Effector memory CD8-positive, alpha-beta T cell (primary cell): ENCODE measurements at places on chromosomes 7 and 10.

- no peak for DNase-seq
These were observed 70.9 kb upstream of the HPS1 start for GRCh38 chr10:98517672-98518071.

DNA sequence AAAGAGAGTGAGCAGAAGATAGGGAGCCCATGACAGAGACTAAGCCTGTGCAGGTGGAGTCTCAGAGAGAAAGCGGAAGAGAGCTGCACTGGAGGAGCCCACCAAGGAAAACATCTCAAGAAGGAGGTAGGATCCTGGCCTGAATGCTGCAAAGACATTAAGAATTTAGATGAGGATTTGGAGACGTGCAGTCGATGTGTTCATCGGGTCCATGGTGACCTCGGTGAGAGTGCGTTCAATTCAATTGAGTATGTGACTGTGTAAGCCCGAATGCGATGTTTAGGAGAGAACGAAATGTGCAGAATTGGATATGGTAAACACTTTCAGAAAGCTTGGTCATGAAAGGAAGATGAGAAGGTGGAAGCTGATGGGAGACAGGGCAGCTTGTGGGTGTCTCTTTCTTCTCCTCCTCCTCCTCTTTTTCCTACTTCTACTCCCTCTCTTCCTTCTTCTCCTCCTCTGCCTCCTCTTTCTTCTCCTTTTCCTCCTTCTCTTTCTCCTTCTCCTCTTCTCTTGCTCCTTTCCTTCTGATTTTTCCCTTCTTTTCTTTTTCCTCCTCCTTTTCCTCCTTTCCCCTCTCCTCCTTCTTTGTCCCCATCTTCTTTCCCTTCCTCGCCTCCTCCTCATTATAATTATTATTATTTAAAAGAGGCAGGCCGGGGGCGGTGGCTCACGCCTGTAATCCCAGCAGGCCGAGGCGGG, 276.0 kb downstream of the RPS24 start:
- DNase-seq = no peak

GRCh38 chr10:103589074-103589630, 95.6 kb downstream of the NEURL1 start:
- DNase-seq = no peak

DNA sequence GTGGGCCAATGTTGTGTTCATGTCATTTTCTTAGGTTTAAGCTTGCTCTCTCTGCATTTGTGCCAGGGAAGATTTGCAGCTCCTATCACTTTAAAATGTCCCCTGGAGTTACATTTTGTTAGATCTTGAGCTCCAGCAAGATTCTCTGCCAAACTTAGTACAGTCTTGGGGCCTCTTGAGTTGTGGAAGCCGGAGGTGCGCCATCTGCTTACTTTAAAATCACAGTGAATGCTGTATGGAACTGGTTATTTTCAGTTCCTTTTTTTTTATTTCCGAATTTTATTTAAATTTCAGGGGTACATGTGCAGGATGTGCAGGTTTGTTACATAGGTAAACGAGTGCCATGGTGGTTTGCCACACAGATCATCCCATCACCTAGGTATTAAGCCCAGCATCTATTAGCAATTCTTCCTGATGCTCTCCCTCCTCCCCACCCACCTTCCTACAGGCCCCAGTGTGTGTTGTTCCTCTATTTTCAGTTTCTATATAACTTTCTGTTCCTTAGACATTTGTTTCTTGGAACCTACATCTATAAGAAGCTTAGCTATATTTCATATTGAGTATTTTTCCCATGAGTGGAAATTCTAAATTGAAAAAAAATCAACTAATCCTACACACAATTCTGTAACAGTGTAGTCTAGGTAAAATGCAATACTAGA, 114.4 kb upstream of the CREB5 start:
- DNase-seq = no peak

DNA sequence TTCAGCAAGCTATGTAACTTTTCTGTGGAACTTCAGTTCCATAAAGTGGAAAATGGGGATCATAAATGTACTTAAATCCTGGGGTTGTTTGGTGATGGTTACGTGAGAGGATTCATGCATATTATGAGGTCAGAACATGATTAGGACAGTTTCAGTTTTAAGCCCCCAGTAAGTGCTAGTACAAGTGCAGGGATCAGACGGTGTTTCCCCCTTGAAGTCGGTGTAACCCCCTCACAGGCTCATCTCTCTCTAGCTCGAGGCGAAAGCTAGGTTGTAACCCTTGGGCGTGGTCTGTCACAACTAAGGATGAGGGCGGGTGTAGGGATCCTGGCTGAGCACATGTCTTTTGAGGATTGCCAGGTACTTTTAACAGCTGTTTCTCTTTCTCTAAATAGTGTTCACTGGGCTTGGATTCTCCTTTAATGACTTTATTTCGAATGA, 84.7 kb downstream of the SPAG6 start:
- DNase-seq = no peak

GRCh38 chr10:57979956-57980355, 287.7 kb downstream of the IPMK start:
- DNase-seq = no peak

DNA sequence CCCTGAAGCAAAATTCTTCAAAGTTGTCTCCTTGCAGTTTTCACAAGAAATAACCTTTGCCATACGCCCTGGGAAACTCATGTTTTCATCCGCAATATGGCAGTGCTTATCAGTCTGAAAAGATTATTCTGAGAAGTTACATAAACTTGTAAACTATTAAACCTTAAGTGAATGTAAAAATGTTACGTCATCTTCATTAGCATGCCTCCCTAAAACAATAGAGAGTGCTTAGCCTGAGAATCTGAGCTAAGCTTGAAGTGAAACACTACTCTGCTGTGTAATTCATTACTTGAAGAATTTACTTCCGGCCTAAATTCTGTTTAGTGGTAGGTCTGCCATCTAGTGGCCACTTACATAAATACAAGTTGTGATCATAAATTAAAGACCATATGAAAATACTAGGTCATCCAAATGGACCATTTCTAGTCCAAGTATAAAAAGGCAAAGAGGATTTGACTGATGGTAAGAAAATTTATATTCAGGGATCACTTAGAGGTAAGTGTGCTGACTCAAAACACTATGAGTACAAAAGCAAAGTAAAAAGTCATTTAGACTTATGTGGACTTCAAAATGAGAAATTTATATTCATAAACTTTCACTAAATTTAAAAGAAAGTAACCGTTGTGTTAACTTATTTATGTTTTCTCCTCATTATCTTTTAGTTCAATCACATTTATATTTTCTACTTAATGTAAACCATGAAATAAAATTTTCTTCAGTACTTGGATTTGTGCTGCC, 745.1 kb upstream of the LRRTM3 start:
- DNase-seq = no peak

- no peak for DNase-seq
These were observed 29.3 kb upstream of the ERCC6 start for GRCh38 chr10:49568235-49568634.

DNA sequence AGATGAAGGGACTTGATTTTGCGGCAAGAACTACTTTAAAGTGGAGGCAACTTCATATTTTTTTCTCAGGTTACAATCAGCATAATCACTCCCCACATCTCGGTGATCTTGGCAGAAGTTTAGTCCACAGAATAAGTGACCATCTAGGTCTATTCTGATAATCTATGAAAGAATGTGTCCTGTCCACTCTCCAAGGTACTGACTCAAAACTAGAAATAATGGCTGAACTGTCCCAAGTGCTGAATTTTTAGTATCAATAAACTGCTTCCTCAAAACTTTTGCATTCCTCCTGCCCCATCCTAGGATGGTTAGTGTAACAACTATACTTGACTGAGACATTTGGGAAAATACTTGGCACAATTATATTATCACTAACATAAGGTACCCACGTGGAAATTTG, 10.9 kb upstream of the CHRM2 start:
- DNase-seq = no peak

DNA sequence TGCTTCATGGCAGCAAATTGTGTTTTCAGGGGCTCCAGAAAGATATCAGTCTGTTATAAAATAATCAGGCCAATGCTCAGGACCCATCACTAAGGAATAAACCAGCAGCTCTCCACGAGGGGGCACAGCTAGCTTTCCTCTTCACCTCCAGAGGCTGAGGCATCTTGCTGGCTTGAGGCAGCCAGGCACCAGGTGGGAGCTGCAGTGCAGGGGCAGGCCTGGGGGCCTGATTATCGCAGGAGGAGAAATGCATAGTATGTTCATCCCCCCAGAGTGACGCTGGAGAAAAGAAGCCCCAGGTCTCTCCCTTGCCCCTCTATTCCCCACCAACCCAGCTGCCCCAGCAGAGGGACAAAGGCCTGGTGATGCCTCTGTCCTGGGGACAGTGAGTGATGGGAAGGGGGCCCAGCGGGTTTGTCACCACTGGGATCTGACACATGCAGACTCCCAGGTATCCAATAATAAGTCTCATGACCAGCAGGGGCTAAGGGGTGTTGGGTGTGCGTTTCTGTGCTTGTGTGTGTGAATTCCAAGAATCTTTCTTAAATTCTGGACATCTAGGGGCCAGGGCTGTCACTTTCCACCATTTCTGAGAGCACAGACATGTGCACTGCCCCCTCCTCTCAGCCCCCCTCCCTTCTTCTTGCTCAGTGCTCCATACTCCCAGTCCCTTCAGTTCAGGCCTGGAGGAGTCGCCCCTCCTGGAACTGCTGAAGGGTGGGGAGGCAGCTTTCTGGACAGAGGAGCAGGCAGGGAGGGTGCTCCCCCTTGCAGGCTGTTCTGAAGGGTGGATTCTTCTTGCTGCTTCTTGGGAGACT, 128.1 kb upstream of the FAM20C start:
- peak; percentile 27 for DNase-seq

DNA sequence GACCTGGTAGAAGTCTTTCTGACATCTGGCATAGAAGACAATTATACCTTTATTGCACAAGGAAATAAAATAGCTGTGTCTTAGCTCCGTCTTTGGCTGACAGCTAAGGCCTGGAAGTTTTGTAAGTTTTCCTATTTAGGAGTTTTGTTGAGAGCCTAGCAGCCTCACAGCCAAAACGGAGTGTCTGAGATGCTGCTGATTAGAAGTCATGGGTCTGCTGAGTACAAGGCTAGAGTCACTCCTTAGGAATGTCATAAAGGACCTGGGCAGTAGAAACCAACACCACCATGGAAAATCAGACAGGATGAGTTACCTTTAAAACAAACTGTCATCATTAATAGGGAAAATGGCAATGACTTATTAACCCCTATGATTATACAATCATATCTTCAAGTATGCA, 442.5 kb downstream of the KCNMA1 start:
- DNase-seq = no peak

GRCh38 chr10:17891435-17891834, 60.3 kb upstream of the SLC39A12 start:
- DNase-seq = no peak

DNA sequence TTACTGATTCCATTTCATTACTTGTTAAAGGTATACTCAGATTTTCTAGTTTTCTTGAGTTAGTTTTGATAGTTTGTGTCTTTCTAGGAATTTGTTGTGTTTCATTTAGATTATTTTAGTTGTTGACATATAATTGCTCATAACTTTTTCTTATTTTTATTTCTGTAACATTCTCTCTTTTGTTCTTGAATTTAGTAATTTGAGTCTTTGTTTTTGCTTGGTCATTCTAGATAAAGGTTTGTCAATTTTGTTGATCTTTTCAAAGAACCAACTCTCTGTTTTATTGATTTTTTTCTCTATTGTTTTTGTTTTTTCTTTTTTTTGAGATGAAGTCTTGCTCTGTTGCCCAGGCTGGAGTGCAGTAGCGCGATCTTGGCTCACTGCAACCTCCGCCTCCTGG, 7.2 kb downstream of the EXOC6 start:
- no peak for DNase-seq

DNA sequence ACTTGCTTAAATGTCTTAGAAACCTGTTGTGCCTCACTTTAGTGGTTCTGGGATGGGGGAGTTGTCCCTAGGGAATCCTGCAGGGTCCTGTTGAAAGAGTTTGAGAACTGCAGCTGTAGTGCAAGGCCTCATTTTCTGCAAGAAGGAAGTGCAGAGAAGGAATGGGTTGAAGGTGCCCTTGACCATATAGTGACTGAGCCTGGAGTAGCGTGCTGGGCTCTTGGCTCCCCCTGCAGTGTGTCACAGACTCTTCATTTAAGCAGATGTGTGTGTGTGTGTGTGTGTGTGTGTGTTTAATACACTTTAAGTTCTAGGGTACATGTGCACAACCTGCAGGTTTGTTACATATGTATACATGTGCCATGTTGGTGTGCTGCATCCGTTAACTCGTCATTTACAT, 92.2 kb downstream of the GRK5 start:
- DNase-seq = no peak

GRCh38 chr7:98256431-98256830, 4.4 kb upstream of the TECPR1 start:
- no peak for DNase-seq

DNA sequence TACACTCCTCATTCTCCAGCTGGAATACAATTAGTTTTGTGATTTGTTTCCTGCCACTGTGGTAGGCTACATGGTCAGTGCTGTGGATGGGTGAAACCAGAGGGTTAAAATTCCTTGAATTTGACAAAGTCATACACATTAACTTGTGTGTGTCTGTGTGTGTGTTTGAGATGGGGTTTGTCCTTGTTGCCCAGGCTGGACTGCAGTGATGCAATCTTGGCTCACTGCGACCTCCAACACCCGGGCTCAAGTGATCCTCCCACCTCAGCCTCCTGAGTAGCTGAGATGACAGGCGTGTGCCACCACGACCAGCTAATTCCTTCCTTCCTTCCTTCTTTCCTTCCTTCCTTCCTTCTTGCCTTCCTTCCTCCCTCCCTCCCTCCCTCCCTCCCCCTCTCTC, 24.8 kb upstream of the GIMAP8 start:
- no peak for DNase-seq

- DNase-seq = peak; percentile 33
These were observed 20.1 kb downstream of the LDB3 start for GRCh38 chr10:86688398-86688921.

- no peak for DNase-seq
These were observed 52.6 kb downstream of the GTF2I start for GRCh38 chr7:74709880-74710671.

GRCh38 chr7:17546189-17546588, 247.7 kb downstream of the AHR start:
- no peak for DNase-seq

GRCh38 chr10:74223755-74224529, 72.9 kb downstream of the ADK start:
- no peak for DNase-seq

GRCh38 chr7:95986178-95986764, 213.9 kb downstream of the DYNC1I1 start:
- DNase-seq = no peak
